Stimulated activated CD4-positive, alpha-beta T cell treated with anti-CD3 and anti-CD28 coated beads, Interleukin-2, amount 100 ng/mL, for 24 hours (primary cell): ENCODE measurements at places on chromosomes 3 and 15.

- no peak for DNase-seq
These were observed 31.2 kb downstream of the ZPLD1 start for GRCh38 chr3:102466001-102466400.

GRCh38 chr15:33654860-33655259 is 313.4 kb upstream of the CHRM5 start:
- no peak for DNase-seq

DNA sequence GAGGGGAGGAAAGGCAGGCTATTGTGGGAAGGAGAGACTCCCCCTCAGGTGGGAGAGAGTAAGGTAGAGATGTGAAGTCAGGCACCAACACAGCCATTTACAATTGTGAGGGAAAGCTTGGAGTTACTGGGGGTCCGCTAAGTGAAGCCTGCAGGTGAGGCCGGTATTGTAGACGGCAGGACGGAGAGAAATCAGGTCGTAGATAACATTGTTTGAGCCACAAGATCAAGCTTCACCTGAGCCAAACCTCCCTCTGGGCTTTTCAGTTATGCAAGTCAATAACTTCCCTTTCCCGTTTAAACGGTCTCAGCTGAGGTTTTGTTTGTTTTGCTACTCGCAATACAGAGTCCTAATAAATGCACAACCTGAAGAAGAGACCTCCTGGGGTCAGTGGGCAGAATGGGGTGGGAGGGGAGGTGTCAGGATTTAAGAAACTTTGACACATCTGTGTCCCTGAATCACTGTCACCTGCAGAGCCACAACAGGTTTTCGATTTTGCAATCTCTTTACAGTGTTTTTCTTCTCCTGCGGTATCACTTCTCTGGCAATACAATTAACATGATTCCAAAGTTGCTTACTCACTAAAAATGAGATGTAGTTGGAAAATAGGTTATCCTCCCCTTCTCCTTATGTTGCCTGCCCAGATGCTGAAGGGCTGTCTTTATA is 72.0 kb upstream of the GLCE start:
- DNase-seq: no peak

DNA sequence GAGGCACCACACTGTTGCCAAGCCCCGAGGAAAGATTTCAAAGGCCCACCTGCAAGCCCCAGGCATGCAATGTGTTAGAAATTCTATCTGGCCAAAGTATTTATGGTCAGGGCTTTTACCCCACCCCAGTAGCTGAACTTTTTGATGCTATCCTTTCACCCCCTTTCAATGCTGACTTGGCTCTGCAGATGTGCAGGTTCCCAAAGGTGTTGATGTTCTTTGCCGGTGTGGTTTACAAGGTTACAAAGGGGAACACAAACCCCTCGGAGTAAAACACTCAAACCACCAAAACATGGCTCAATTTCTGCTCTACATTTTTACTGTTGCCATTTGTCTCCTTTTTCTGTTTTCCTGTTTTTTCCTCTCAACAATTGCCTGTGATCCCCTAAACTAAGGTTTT is 145.4 kb upstream of the BNIP2 start:
- no peak for DNase-seq

DNA sequence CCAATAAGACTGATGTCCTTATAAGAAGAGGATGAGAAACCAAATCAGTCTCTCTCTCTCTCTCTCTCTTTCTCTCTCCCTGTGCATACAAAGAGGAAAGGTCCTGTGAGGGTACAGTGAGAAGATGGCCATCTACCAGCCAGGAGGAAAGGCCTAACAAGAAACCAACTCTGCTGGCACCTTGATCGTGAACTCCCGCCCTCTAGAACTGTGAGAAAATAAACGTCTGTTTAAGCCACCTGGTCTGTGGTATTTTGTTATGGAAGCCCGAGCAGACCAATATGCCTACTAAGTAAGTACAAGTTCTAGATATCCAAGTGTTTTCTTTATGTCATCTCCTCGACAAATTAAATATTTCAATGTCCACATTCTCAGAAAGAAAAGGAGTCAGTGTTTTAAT is 44.9 kb upstream of the TMC3 start:
- no peak for DNase-seq
